Activated T-helper 1 cell treated with anti-CD3 and anti-CD28 coated beads, Interleukin-12 subunit alpha, Interleukin-12 subunit beta, Interleukin-2, Interleukin-4 antibody, amounts not matched to agents 30 ng/mL and 10 ng/mL and 1 ng/mL, durations not matched to agents 14 hours and 24 hours and 36 hours (primary cell): ENCODE measurements at places on chromosomes 2 and 18. TPM values are rescaled to one million over a fixed set of nuclear protein-coding genes. Genes with fewer than 3 reads are reported as not detected.

Gene FLACC1
- 0.23 and 1.1 TPM in 2 replicates for total RNA-seq

DNA sequence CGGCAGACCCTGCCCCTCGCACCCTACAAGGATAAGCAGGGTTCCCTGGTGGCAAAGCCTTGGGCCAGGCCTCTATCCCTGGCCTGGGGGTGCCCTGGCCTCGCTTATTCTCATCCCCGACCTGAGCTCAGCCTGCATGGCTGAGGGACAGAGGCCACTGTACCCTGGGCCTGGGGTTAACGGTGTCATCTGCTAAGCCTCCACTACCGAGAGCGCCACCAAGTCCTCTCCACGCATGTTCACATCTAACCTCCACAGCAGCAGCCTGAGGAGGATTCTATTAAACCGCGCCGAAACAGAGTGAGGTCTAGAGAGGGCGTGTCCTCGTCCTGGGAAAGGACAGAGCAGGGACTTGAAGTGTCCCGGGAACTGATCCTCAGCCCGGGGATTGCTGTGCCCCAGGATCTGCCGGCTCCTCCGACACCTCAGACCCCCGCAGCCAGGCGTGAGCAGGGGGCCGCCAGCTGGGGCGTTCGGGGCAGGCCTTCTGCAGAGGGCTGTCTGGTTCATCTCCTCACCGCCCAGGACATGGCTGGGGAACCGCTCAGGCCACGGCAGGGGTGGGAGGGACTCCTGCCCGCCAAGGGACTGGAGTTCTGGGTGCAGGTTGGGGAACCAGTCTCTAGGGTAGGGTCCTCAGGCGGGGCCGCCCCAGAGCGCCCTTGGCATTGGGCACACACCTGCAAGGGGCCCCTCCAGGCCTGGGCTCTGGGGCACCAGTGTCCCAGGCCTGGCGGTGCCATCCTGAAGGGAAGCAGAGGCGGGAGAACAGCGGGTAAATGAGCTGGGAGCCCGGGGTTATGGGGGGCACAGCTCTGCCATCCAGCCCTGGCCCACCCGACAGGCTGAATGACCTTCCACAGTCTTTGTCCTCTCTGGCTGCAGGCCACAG lies 68.0 kb upstream of the SMAD7 start:
- H3K36me3 ChIP-seq, result no peaks in the 10 kb centered on the region
- H3K4me3 ChIP-seq, result no peak overlapping the region
- H3K27ac ChIP-seq, result no peak overlapping the region
- no peaks in the 10 kb centered on the region for H3K4me1 ChIP-seq

DNA sequence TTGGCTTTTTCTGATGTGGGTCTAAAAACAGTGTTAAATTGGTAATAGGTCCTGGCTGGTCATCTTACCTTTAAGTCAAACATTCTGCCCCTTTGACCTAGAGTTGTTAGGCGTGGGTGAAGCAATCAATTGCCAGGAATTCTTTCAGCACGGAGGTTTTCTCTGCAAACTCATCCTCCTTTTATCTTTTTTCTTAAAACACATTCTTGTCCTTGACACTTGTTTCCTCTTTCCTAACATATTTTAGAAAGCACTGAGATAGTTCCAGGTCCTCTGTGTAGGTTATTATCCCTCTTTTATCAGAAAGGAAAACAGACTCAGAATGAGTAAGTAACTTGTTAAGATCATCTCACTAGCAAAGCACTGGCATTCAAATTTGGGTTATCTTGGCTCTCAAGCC lies 18.6 kb upstream of the AP1S3 start:
- peaks cover 7% of the 10 kb centered on the region for H3K4me1 ChIP-seq
- H3K4me3 ChIP-seq, result no peak overlapping the region
- H3K27me3 ChIP-seq, result no peaks in the 10 kb centered on the region
- H3K27ac ChIP-seq, result no peak overlapping the region

DNA sequence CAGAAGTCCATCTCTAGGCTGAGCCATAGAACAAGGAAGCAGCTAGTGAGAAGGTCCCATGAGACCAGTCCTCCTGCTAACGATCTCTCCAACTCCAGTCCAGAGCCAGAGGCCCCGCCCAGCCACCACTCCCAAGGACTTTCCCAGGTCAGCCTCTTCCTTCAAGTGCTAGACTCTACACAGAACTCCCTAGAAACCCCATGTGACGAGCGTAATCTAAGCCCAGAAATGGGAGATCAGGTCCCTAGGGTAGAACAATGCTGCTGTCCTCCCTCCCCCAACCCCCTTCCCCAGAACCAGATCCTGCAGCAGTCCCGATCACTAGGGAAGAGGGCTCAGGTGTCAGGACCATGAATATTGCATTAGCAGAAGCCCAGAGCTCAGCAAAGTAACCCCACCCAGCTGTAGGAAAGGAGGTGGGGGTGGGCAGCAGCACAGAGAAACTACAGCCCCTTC lies 6.9 kb downstream of the DCTN1 start:
- no peak overlapping the region for H3K4me3 ChIP-seq
- no peak overlapping the region for H3K27ac ChIP-seq
- peaks cover 36% of the 10 kb centered on the region for H3K36me3 ChIP-seq
- H3K27me3 ChIP-seq, result no peaks in the 10 kb centered on the region

- DNase-seq, result no peak
- no peaks in the 10 kb centered on the region for H3K27me3 ChIP-seq
- H3K36me3 ChIP-seq, result peaks cover 28% of the 10 kb centered on the region
- H3K4me3 ChIP-seq, result no peak overlapping the region
- no peak overlapping the region for H3K27ac ChIP-seq
These were observed 10.1 kb downstream of the HDAC4 start for GRCh38 chr2:239390546-239391285.

DNA sequence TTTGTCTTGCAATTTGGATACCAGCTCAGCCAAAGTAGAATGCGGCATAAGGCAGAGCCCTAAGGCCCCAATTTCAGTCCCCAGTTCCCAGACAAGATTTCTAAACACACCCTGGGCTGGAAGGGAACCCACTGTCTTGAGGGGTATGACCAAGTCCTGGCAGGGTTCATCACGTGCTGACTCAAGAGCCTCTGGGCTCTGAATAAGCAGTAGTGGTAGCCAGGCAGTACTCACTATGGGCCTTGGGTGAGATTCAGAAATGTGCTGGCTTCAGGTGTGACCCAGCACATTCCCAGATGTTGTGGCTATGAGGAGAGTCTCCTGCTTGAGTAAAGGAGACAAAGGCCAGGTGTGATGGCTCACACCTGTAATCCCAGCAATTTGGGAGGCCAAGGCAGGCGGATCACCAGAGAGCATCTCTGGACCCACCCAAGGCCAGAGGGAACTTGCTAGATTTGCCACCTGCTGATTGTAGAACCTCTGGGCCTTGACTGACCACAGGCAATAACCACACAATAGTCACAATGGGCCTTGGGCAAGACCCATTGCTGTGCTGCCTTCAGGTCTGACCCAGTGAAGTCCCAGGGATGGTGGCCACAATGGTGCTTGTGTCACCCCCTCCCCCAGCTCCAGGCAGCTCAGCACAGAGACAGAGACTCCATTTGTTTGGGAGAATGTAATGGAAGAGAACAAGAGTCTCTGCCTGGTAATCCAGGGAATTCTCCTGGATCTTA lies 74.9 kb downstream of the ATL2 start:
- no peaks in the 10 kb centered on the region for H3K27me3 ChIP-seq
- no peak overlapping the region for H3K27ac ChIP-seq
- DNase-seq, result no peak
- H3K4me3 ChIP-seq, result no peak overlapping the region
- H3K36me3 ChIP-seq, result peaks cover 65% of the 10 kb centered on the region
- peaks cover 36% of the 10 kb centered on the region for H3K4me1 ChIP-seq
